ENCODE measurements at places on chromosomes 6 and 20.
A peak's percentile ranks its signal among the peaks of the same experiment; 100 is the strongest.

- peak; percentile 68 for DNase-seq
These were observed 516 bp upstream of the IRF4 start for GRCh38 chr6:390914-391558.

GRCh38 chr20:29878281-29878741 is 1379.2 kb upstream of the DEFB115 start:
- DNase-seq, result peak; percentile 24

- peak; percentile 50 for DNase-seq
These were observed 711 bp upstream of the SIRT5 start for GRCh38 chr6:13573669-13574110.

DNA sequence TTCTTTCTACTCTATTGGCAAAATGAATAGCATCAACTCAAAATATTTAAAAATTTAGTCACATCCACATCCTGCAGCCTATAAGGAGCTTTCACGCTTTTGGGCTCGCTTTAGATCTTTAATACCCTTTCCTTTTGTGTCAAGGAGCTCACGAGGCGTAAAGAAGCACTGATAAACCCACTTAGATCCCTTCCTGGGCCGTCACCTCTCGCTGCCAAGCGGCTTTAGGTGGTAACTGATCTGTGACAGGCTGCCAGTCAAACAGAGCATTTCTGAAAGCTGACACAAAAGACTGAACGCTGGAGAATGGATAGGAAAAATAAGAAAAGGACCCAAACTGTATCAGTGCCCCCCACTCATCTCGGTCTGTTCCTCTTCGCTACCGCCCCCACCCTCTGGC is 385.7 kb upstream of the MMS22L start:
- peak; percentile 82 for DNase-seq

DNA sequence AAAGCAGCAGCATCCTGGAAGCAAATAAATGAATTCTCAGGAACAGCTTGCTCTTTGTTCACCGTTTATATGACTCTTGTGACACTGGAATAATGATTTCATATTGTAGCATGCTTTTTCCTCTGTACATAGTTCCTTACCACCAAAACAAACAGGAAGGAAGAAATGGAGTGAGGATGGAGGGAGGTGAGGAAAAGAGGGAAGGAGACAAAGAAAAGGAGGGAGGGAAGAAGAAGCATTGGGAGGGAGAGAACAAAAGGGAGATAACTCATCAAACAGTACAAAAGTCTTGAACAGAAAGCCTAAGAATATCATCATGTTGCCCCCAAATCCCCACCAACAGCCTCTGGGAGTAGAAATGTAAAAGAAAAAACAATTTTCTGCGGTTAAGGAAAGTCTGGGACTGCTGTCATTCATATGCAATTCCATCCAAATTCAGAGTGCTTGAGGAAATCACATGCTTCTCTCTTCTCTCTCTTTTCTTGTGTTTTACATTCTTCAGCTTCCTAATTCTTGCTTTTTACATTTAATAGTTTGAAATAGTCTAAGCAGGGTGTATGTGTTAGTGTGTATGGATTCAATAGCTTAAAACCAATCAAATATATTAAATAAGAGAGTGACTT is 81.5 kb downstream of the EPHA7 start:
- DNase-seq, result no peak

DNA sequence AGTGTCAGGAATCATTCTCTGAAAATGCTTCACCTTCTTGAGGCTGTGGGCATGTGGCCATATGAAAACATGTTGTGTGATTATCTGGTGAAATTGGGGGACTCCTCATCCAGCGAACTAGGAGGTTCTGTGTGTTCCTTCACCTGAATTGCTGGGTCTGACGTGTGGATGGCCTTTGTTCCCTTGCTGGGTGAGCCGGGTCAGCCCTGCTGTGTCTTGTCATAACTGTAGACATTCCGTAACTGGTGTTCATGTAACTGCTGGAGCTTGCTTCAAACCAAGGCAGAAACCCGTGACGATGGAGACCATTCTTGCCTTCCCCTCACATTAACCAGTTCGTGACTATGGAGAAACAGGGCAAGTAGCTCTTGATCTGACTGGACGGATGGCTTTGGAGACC is 123.5 kb downstream of the GMPR start:
- DNase-seq, result no peak

DNA sequence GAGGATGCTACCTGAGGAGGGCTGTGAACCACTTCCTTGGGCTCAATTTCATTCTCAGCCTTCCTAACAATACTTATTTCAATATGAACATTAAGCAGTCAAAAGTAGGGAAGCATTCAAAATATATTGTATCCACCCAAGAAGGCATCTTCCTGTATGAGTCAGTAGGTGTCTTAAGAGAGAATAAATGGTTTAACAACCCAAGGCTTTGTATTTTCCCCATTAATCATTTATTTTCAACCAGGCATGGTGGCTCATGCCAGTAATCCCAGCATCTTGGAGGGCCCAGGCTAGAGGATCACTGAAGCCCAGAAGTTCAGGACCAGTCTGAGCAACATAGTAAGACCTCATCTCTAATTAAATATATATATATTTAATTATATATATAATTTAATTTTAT is 74.5 kb upstream of the MARCKS start:
- no peak for DNase-seq

GRCh38 chr20:36538026-36538722 is 3.1 kb upstream of the MYL9 start:
- DNase-seq, result no peak

GRCh38 chr20:63767456-63767855 is 27.9 kb downstream of the SLC2A4RG start:
- DNase-seq, result no peak

DNA sequence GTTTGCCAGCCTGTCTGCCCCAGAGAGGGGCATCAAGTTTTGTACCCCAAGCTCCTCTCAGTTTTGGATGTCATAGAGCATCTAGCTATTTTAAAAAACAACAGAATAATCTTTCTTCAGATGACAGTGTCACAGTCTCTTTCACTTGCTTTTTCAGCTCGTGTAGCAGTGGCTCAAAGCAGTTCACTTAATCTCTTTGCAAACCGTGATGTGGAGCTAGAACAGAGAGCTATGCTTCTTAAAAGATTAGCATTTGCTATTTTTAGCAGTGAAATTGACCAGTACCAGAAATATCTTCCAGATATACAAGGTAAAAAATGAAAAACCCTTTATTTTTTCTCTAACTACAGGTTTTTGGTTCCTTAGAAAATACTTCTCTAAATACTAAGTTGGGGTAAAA is 37.3 kb downstream of the PGM3 start:
- DNase-seq, result no peak

Data from neural progenitor cell (in vitro differentiated cells).